Activated naive CD4-positive, alpha-beta T cell (primary cell): ENCODE measurements at places on chromosomes 5 and 9.

DNA sequence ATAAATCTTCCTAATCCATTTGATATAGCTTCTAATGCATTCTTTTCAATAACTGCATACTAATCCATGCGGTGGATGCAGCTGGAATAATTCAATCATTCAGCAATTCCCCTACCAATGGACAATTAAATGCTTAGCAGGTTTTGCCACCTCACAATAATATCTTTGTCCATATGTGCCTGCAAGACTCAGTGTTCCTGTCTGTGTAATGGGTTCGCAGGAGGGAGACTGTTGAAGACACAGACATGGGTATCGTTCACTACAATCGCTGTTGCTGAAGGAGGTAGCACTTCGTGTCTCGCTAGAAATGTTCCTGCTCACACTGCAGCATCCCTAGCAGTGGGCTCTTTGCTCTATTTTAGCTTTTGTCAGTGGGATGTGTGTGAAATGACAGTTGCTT, 214.4 kb downstream of the MED10 start:
- no peak for DNase-seq

DNA sequence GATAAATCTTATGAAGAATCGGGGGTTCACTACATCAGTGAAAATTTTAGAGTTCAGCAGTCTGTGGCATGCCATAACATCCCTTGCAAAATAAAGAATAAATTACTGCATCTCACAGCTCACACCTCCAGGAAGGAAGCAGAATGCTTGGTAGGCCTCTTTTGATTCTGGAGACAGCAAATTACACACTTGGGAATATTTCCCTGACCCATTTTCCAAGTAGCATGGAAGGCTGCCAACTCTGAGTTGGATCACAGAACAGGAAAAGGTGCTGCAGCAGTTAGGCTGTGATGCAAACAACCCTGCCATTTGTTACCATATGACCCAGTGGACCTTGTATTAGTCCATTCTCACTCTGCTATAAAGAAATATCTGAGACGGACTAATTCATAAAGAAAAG, 293.5 kb downstream of the ASTN2 start:
- DNase-seq = no peak

DNA sequence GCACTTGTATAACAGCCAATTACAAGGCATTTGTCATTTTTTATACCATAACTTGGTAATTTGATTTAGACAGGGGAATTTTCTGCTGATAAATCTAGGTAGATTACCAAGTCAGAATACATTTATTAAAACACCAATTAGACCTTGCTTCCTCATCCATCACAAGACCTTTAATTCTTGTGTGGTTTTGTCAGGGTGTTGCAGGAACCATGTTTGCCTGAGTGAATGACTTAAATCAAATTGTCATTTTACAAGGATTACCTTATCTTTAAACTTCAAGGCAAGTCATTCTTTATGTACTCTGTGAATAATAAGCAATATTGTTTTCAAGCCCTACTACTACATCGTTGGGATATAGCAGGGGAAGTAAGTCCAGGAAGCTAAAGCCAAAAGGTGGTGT, 257.7 kb downstream of the KCTD16 start:
- no peak for DNase-seq

DNA sequence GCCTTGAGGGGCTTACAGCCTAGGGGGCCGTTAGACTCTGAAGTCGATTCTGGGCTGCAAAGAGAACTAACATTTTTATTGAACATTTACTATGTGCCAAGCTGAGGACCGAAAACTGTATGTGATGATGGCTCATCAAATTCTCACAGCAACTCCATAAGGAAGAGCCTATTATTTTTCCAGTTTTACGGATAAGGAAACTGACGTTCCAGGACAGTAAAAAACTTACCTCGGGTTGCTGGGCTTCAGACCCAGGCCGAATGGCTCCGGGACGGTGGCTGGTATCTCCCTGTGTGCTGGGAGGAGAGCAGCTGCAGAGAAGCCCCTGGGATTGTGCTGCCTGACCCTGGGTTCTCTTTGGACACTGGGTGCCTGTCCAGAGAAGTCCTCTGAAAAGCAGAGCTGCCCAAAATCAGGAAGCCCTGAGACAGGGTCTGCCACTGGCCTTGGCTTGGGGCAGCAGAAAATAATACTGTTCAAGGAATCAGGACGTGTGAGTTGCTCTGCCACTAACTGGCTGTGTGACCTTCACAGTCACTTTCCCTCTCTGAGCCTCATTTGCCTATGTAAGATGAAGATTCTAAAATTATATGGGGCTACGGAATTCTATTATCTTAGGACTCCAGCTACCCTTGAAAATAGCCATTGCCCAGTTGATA, 116.3 kb upstream of the CPEB4 start:
- no peak for DNase-seq

DNA sequence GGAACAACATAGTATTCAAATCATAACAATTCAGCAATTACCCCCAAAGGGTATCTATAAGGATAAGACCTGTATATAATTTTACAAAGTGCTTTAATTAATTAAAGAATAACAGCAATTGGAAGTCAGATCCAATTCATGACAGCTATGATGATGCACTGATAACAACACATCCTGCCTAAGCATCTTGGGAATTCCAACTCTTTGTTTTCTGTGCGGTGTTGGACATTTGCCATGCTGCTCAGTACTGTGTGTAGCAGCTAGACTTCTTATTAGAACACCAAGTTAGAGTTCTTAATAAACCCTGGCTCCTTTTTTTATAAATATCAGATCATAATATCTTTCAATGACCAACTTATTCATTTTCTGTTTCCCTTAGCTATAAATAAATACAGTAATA, 209.0 kb downstream of the SEC61B start:
- DNase-seq = no peak

DNA sequence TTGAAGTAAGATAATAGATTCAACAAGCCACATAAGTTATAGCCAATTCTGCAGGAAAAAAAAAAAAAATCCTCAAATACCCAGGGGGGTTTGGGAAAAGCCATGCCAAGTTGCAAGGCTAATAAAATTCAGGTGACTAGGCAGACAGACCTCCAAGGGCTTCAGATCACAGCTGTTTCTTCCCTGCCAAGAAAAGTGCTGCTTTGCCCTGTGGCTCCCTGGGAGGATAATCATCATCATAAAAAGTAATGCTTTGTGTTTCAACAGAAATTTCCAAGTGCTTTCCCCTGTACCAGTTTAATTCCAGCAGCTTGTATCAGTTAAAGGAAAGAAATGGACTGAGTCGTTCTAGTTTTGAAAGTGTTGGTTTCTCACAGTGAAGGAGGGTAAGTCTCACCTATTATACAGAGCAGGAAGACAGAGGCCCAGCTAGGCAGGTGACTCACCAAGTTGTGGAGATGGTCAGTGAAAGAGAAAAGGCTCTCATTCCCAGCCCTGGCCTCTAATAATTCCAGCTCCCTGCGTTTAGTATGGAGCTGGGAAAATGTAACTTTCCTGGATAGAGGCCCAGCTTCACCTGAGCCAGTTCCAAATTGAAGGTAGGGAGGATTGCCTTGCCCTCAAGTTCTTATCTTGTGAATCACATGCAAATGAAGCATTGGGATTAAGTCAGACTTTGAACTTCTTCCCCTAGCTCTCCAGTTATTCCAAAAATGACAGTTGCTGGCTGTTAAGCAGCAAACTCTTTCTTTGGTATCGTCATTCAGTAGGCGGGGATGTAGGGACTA, 263.4 kb downstream of the GRIA1 start:
- DNase-seq = no peak

DNA sequence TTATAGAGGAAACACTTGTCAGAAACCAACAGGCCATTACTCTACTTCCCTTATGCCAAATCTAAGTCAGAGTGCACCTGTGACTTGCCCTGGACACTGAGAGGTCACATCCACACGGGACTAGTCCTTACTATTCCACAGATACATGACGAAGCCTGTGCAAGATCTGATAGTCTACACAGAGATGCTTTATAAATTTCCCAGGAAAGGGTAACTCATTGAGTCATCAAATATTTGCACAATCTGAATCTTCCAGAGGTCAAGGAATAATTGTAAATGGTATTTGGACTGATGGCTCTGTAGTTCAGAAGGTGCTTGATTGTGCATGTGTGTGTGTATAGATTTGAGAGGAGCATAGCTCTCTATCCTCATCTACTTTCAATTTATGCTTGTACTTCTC, 55.2 kb upstream of the JAK2 start:
- DNase-seq = no peak

GRCh38 chr5:31232273-31232888, 38.9 kb downstream of the CDH6 start:
- no peak for DNase-seq

DNA sequence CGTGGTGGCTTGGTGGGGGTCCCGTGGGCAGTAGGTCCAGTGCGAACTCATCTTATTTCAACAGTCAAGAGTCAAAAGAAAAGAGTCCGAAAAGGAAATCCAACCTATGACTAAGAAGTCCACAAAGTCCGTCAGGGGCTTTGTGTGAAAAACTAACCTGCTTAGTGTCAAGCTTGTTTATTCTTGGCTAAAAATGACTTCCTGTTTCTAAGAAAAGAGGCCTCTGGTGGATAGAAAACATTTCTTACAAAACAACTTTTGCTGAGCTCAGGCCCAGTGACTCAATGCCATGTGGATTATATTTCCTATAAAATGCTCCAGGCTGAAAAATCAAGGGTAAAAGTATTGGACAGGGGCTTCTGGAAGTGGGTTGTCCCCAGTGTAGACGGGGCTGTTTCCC, 105.9 kb downstream of the GADD45G start:
- DNase-seq = no peak

DNA sequence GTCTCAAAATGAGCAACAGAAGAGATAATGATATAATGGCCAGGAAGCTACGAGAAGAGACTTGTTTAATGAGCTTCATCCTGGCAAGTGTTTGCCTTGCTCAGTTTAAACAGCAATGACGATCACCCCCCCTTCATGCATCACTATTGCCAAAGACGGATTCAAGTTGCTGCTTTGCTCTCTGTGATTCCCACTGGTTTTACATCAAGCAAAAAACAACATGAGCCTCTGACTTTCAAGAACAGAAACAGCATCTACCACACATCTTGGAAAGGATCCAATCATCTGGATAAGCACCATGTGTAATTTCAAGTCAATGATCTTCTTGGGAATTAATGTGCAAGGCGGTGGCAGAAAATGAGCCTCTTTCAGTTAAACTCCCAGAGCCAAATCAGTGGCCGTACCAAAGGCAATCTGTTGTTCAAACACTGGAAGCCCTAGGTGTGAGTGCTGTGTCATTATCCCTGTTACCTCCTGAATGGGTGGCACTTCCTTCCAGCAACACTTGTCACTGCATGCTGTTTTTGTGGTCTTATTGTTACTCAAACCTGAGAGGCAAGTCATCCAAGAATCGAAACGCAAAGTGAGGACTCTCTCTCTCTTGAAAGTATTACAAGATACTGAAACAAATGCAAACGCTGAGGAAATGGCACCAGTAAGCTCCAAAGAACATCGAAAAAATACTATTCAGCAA, 72.8 kb downstream of the MED27 start:
- no peak for DNase-seq

GRCh38 chr5:62969409-62970120, 390.9 kb downstream of the LRRC70 start:
- DNase-seq = no peak

DNA sequence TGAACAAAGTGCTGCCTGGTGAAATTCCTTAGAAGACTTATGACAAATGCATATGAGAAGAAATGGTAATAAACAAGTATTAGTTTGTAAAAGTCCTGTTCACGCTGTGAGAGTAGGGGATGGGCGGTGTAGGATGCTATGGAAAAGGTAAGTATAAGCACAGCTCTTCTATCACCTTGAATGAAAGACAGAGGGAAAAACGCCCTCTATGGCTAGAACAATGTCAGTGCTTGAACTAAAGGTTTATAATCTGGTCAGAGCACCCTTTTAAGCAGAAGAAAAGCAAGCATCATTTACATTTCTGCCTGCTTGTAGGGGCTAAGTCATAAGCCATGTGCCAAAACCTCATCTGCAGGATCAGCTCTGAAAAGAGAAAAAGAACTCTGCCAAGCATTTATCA, 115.2 kb downstream of the LHFPL2 start:
- DNase-seq = no peak

DNA sequence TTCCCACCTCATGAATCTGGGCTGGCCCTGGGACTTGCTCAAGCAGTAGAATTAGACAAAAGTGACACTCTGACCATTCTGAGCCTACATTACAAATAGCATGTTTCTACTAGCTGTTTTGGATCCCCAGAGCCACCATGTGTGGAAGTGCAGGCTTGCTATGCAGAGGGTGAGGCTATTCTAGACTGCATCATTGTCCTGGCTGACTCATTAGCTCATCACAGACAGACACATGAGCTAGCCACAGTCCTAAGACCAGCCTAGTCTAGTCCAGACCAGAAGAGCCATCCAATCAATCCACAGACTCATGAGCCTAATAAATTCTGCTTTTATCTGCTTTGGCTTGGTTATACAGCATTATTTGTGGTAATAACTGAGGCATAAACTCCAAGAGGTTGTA, 351.9 kb downstream of the PRELID2 start:
- DNase-seq = no peak

- DNase-seq = no peak
Measured at GRCh38 chr9:89476546-89476945, 21.4 kb downstream of the SEMA4D start.

DNA sequence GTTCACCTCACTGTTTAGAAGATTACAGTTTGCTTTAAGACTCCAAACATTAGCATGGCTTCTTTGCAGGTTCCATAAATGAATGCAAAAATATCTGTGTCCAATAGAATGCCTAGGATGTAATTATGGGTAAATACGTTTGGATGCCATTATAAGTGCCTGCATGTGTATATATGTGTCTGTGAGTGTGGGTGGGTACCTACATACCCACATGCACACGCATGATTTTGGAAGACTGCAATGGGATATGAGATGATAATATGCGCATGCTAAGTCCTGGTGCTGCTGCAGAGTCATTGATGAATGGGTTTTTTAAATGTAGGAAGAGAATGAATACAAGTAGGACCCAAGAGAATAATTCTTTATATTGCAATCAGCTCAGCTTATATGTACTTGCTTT, 406.4 kb downstream of the ZSWIM6 start:
- no peak for DNase-seq

DNA sequence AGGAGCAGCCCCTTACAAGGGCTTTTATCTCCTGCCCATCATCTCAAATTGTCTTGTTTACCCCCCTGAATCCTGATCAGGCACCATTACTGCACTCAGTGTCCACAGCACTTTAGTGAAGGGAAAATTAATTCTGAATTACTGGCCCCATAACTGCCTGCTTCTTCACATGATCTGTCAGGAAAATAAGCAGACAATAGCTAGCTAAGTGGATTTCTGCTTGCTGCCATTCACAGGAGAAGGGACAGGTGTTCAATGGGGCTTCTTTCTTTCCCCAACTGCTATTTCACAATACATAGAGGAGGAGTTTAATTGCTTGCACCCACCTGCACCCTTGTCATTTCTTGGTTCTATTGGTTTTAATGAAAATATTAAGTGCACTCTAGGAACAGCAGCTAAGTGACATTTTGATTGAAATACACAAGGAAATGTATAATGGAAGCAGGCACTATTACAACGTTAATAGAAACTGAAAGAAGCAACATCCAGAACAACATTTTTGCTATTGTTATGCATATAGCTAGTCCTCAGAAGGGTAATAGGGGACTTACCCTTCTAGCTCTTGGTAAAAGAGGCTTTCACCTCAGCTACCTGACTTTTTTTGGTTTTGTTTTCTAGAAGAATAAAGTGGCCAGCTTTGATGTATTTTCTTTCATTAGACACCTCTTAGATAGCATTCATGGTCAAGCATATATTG, 599.3 kb upstream of the TLE4 start:
- no peak for DNase-seq
